ENCODE measurements at places on chromosomes 7 and 10.

DNA sequence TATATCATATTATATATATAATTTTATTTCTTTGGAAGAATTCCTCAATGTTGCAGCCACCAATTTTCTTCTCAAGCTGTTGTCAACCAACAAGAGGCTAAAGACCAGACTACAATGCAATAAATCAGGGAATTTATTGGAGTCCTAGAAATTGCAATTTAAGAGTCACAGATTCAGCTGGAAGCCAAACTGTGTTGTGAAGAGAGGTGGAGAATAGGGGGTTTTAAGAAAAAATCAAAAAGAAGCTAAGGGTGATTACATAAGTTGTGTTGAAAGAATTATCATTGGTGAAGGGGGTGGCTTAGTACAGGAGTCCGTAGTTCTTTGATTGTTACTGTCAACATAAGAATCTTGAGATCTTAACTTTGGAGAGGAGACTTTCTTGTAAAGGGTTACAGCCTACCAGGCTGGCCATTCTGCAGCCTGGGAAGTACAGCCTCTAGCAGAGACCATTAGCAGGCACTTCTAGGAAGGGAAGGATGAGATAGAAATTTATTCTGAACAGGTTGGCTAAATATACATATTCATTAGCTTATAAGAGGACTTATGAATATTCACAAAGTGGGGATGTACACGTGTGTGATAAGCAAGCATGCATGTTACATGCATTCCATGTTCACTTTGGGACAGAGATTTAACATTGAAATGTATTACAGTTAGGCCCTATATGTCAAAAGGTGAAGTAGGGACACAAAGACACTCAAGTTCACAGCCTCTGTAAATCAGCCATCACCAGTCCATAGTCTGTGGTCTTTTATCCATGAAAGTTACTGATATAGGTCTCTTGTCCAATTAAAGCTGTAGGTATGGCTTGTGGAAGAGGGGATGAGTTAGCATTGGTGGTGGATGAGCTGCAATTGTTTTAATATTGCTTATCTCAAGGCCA lies 8.3 kb upstream of the TMEM168 start:
- DNase-seq: no peak

- no peak for DNase-seq
Observed at GRCh38 chr7:88132725-88133124, 87.1 kb downstream of the SRI start.

DNA sequence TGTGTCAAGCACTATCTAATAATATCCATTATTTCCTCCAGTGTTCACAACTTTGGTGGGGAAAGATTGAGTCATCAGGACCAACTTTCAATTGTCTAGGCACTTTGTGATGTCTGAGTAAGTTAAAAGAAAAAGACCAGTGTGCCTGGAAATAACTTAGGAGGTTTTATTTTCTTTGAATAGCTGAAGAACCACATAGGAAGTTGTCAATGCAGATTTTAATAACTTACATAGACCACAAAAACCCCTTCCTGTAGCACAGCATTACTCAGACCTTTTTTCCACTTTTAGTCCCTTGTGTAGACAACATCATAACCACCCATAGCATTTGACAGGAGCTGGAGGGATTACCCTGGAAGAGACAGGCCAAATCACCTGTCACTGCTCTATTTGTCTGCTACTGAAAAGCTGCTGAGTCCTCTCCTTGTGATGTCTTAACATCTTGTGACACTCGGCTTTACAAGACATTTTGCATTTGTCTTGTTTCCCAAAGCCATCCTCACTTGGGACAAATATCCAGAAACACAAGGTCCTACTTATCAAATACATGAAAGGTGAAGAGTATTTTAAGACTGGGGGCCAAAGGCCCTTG lies 241.5 kb upstream of the PTER start:
- DNase-seq: no peak

DNA sequence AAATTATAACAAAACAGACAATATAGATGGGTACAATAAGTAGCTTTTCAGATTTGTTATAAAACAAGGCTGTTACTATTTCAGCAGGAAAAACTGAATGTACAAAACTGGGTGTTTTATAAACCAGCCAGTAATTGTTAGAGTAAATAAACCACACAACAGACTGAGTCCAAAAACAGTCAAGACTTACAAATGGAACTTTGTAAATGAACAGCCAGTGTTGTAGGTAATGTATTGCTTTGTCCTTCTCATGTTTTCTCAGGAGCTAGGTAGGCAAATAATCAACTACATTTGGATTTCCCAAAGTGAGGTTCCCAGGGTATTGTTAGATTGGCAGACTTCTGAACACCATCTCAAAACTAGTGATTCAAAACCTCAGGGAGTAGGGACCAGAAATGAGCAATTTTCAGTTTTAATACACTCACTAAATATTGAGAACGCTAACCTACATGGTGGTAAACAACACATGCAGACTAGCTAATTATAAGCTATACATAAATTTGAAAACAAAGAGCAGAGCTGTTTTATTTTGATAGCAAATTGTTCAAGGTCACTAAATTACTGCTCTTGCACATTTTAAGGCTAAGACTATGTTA lies 36.2 kb downstream of the HERPUD2 start:
- DNase-seq: no peak

DNA sequence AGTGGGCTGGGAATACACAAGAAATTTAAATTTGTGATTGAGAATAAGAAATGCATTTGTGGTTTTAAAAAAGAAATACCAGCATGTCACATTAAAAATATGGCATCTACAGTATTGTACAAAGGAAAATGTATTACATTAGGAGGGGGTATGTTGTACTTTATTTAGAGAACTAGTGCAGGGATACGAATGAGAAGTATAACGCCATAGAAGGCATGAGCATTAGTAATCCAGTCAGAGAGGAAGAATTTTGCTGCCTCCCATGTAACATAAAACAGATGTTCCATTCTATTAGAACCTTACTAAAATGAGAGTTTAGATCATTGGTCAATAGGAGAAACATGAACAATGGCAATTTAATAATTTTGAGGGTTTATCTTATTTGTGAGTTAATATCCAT lies 182.2 kb downstream of the ADK start:
- DNase-seq: no peak

DNA sequence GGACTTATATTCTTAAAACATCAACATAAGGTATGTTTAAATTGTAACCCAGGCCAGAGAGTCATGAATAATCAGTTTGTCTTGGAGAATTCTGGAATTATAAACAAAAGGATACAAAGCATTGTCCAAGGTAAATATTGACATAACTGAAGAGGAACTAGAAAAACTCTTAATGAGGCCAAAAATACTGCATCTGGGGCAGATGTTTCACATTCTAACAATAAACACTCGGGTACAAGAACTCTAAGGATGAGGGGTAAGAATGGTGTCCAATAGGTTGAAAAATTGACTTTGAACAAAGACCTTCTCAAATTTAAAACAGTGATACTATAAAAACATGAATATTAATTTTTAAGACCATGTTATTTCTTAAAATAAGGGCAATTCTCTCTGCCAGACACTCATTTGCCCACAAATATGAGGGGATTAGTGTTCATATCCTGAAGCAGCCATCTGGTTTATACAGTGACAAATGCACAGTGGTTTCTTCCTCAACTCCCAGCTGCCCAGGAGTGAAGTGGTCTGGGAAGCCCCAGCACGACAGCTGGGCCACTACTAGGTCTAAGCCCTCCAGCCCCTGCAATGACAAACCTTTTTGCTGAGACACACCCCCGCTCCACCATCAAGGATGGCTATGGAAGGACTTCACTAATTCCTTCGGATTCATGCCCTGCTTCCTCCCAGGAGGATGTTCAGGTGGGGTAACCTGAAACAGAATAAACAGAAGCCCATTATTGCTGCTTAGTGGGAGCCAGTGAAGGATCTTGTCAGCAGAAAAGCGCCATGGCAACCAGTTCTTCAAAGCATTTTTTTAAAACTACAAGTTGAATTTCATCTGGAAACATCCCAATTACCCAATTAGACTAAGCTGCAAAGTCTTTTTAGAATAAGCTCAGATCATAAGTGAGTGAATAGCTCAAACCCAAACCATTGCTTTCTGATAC lies 107.5 kb upstream of the ARID5B start:
- no peak for DNase-seq

DNA sequence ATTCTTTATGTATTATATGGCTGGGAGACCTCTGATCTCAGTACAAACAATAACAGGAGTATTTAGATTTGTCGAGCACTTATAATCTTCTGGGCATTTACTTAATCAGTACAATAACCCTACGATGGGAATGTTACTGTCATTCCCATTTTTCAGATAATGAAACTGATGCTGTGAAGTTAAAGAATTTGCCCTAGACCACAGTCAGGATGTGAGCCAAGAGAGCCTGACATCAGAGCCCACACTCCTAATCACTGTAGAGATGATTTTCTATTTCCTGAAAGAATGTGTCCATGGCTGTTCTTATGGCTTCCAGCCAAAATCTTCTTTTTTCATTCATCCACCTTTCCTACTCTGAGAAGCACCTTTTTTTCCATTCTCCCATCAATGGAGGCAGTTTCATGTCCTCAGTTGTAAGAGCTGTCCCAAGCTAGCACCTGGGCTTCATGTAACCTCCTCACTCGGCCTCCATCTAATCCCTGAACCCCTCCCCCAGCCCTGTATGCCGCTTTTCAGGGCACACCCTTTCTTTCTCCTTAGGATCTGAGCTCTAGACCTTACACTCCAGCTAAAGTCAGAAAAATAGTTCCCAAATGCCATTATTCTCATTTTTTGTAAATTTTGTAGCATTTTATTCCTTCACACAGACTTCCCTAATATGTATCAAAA lies 12.2 kb upstream of the CAV1 start:
- DNase-seq: no peak

- DNase-seq: no peak
Observed at GRCh38 chr7:158123753-158124152, 463.9 kb downstream of the PTPRN2 start.

GRCh38 chr10:67107670-67108069 lies 181.8 kb downstream of the LRRTM3 start:
- no peak for DNase-seq

DNA sequence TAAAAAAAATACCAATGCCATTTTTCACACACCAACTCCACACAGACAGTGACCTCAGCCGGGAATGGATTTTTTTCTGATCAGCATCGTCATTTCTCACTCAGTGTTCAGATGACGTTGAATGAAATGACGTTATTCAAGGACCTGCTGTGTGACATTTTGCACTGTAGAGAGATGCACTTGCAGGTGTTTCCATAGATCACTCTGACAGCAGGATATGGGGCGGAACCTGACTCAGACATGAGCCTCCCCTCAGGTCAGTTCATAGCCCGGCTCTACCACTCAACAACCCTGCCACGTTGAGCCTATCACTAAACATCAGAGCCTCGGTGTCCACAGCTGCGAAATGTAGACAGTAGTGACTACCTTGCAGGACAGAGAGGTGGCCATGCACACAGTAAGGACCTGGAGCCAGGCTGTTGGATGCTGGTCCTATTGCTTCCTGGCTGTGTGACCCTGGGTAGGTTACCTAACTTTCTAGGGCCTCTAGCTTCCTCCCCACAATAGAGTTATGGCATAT lies 41.4 kb upstream of the ANTXRL start:
- DNase-seq: no peak

GRCh38 chr7:52260046-52260665 lies 775.3 kb upstream of the POM121L12 start:
- no peak for DNase-seq

- no peak for DNase-seq
Observed at GRCh38 chr10:103367379-103367781, 396 bp upstream of the TAF5 start.

- no peak for DNase-seq
Observed at GRCh38 chr7:93148727-93149126, 542 bp upstream of the SAMD9L start.

GRCh38 chr10:69936091-69936490 lies 116.6 kb upstream of the MACROH2A2 start:
- DNase-seq: no peak

- no peak for DNase-seq
Observed at GRCh38 chr10:35546824-35547225, 58.3 kb upstream of the GJD4 start.

- DNase-seq: peak; percentile 68
Observed at GRCh38 chr10:132163278-132163765, 23.4 kb upstream of the DPYSL4 start.

DNA sequence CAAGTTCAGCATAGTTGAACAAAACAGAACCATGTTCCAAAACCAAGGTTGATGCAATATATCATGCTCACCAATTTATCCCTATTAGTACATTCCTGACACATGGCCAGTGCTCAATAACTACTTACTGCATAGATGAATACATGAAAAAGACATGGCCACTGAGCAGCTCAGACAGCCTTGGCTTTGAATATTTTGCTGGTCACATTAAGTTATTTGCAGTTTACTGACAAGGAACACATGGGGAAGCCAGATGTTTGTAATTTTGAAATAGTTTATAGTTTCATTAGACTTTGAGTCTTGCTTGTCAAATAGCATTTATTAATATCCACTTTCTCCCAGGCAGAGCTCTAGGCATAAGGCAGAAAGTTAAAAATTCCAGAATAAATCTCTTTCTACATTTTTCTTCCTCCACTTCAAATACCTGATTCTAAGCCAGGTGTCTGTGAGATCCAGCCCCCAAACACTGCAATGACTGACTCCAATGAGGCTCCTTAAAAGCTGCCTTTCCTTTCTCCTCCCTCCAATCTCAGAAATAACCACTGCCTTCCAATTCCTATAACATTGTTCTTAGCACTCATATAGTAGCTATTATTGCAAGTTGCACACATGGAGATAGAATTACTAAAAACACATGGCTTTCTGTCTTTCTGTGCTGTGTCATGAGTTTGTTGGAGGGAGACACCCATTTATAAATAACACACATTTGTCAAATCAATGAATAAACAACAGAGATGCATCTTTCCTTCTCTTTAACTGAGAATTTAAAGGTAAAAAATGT lies 91.3 kb downstream of the PCGF5 start:
- no peak for DNase-seq

DNA sequence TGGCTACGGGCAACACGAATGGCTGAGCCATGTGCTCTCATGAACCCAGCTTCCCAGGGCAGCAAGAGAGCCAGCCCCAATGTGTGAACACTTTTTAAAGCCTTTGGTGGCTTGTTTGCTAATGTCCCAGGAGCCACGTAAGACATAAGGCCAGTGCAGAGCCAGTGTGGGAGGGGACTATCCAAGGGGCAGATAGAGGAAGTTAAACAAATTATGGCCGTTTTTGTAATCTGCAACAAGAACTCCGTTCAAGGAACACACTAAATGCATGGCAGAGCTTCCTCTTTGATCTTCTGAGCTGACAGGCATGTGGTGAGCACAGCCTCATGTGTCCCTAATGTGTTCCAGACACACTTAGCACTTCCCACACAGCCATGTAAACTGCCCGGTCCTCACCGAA lies 133.3 kb downstream of the TEX36 start:
- DNase-seq: no peak

DNA sequence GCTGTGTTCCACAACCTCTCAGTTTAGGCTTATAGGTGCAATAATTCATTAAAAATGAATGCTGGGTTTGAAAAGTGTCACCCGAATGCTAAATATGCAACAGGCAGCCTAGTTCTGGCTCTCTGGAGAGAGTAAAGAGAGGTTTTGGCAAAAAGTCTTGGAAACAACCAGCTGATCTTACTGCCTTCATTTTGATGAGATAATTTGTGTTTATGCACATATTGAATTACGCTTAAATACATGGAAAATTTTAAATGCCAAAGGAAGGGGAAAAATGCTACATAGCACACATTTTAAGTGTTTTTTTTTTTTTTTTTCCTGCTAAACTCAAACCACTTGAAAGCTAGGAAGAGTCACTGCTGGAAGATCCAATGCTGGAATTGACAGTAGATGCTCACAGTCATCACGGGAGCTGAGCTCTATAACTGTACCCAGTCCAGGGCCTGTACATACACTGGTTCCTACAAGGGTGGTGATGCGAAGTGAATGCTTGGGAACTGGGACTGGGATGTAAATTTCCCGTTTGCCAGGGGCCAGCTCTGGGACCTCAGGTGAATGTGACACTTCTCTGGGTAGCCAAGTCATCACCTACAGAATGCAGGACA lies 151.5 kb downstream of the PFKFB3 start:
- DNase-seq: no peak
